ENCODE measurements at places on chromosomes 1 and 21. TPM values are rescaled to one million over a fixed set of nuclear protein-coding genes. Genes with fewer than 3 reads are reported as not detected.

DNA sequence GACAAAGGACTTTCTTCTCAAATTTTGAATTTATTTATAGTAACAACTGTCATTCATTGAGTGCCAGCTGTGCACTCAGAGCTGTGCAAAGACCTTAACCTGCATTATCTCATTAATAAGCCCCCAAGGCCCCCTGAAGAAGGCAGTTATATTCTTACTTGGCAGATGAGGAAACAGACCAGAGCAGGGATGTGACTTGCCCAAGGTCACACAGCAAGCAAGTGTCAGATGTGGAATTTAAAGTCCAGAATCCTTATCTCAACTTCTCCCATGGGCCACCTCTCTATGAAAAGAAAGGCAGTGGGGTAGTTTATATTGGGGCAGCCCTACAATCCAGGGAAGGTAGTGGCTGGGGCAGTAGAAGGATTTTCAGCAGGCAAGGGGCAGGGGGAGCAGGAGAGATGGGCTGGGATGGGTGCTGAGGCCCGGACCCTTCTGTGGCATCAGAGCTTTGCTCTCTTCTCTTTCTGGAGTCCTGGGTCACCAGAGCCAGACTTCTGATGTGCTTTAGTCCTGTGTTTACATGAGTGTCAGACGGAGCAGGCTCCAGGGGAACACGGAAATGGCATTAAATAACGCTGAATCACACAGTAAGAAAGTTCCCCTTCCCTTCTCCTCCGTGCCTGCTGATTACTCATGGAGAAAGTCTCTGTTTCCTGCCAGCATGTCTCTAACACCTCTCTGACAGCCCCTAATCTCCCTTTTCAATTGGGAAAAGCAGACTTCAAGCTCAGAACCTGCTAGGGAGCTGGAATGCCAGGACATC, 39.5 kb downstream of the EPHB2 start:
- no peaks in the 10 kb centered on the region for H3K27me3 ChIP-seq
- H3K4me1 ChIP-seq = peaks cover 8% of the 10 kb centered on the region
- no peak for DNase-seq
- H3K4me3 ChIP-seq = no peak overlapping the region

The PGLYRP3 gene
- total RNA-seq = not detected

GRCh38 chr1:35001743-35002142, 16.6 kb upstream of the TMEM35B start:
- H3K27me3 ChIP-seq = no peaks in the 10 kb centered on the region
- peaks cover 7% of the 10 kb centered on the region for H3K36me3 ChIP-seq
- H3K27ac ChIP-seq = no peak overlapping the region
- H3K4me1 ChIP-seq = no peaks in the 10 kb centered on the region

DNA sequence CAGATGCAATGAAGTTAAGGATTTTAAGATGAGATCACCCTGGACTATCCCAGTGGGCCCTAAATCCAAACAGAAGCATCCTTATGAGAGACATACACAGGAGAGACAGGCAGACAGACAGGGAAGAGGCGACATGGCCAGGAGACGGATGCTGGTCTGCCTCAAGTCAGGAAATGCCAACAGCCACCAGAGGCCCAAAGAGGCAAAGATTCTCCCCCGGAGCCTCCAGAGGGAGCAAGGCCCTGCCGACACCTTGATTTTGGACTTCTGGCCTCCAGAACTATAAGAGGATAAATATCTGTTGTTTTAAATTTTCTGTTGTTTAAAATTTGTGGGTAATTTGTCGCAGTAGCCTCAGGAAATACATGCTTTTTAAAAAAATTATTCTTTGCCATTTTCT, 116.4 kb downstream of the GLIS1 start:
- no peak overlapping the region for H3K27ac ChIP-seq
- H3K27me3 ChIP-seq = no peaks in the 10 kb centered on the region
- H3K36me3 ChIP-seq = no peaks in the 10 kb centered on the region
- peak; percentile 4 for DNase-seq

The CD244 gene
- total RNA-seq = not detected

The VANGL2 gene
- total RNA-seq = 2.3 TPM

DNA sequence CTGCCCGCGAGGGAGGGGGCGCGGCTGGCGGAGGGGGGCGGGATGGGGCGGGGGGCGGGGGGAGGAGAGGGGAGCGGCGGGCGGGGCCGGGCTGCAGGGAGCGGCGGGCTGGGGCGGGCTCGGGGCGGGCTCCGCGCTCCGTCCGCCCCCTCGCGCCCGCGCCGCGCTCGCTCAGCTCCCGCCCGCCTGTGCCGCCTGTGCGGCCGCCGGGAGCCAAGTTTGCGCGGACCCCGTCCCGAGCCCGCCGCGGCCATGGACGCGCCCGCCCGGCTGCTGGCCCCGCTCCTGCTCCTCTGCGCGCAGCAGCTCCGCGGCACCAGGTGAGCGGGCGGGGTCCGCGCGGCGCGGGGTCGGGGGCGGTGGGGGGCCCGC, at the start of gene GABRD:
Gene GABRD, plus strand, starts transcription at position 174 of the 372 bp plus-strand sequence. Its CDS starts 79 bp downstream, at position 253.
- no peak for DNase-seq
- H3K36me3 ChIP-seq = no peaks in the 10 kb centered on the region
- H3K4me1 ChIP-seq = peaks cover 6% of the 10 kb centered on the region
- peak within 1 kb of the TSS; percentile 35 for H3K4me3 ChIP-seq
- H3K27me3 ChIP-seq = peaks cover 17% of the 10 kb centered on the region
